KG1 (cell line): ENCODE measurements at places on chromosomes 5 and 9.

- DNase-seq, result no peak
These were observed 120.6 kb downstream of the PRDM9 start for GRCh38 chr5:23627976-23628375.

- no peak for DNase-seq
These were observed 67.8 kb downstream of the JAK2 start for GRCh38 chr9:5052838-5053237.

DNA sequence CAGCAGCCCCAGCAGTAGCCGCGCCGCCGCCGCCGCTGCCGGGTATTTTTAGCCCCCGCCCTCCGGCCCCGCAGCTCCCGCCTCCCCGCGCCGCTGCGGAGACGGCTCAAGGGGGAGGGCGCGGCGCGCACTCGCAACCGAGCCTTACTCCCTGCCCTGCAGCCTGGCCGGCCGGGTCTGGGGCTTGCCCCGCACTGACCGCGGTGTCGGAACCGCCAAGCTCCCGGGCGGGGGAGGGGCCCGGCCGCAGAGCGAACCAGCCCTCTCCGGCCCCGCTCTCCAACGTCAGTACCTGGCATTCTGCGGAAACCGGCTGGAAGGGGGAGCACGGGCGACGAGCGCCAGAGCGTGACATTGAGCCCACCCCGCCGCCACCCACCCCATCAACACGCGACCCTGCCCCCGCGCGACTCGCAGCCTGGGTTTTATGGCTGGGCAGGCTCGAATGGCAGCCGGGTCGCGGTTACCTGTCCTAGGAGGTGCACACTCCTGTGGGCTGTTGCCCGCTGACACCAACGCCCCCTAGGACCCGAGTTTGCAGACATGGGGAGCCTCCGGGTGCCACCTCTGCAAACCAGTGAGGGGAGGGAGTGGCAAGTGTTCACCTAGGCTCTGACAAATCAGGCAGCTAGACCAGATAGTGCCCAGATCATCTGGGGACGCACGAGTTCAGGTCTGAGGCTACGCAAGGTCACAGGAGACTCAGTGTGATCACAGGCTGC is at the start of gene ACSL6:
ACSL6 (minus strand) TSS at position 37 of the 722 bp plus-strand sequence. CDS start 105 bp downstream, outside the sequence.
- DNase-seq, result no peak

GRCh38 chr5:37771203-37771611 is 68.6 kb downstream of the GDNF start:
- no peak for DNase-seq

GRCh38 chr5:35171078-35171477 is 59.2 kb downstream of the PRLR start:
- DNase-seq, result no peak

GRCh38 chr9:37812773-37813379 is 12.3 kb downstream of the DCAF10 start:
- DNase-seq, result no peak

DNA sequence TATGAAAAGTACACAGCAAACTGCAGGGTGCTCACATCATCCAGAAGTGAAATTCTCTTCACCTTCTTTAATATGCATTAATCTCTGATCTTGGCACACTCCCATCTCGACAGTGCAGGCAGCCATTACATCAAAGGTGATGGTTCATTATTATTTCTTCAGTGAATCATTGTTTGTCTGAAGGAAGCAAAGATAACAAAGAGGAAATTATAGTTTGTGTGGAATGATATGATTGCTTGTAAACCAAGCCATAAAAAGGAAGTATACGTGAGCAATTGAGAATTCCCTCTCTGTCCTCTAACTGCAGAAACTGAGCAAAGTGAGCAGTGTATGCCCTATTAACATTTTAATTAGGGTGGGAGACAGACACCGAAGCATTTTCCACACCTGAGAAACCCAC is 171.6 kb upstream of the PPP1R2B start:
- no peak for DNase-seq

- no peak for DNase-seq
These were observed 68.8 kb downstream of the FEM1C start for GRCh38 chr5:115475788-115476187.

- no peak for DNase-seq
These were observed 383.8 kb downstream of the NTRK2 start for GRCh38 chr9:85053206-85053786.

DNA sequence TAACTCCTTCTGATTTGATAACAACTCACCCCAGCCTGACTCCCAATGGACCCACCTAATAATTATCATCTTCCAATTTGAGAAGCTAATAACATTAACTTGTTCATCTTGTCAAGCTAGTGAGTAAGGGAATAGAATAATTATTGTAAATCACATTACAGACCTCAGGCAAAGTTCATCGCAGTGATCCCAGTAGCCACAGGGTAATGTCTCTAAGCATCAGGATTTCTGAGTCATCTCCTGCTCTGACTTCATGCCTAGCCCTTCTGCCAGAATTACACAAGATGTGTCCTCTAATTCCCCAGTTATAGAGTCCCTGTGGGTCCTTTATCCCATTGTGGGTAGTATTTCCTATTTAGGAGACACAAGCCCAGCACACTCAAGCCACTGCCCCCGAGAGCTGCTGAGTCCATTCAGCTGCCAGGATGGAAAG is 365.7 kb downstream of the DEPDC1B start:
- DNase-seq, result no peak

DNA sequence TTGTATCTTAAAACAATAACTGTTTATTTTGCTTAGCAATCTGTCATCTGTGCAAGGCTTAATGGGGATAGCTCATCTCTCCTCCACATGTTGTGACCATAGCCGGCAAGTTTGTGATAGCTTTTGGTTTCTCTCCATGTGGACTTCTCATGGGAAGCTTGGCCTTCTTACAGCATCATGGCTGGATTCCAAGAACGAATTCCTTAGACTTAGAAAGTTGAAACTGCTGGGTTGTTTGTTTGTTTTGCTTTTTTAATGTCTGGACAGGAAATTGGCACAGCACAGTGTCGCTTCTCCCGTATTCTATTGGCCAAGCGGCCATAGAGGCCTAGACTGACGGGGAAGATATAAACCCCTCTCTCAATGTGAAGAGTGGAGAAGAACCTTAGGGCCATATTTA is 61.0 kb upstream of the PRDM9 start:
- no peak for DNase-seq

DNA sequence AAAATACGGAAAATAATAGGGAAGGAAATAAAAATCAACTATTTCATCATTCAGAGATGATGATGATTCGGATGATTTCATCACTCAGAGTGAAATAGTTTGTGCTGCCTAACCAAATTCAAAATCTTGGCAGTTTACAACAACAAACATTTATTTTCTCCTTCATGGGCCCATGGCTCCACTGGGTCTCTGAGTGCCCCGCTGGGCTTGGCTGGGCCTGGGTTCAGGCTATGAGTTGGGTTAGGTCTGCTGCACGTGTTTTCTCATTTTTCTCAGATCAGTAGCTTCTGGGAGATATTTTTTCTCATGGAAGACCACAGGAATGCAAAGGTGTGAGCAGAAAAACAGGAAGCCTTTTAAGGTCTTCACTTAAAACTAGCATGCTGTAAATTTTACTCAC is 24.0 kb upstream of the F2RL1 start:
- DNase-seq, result no peak

- DNase-seq, result no peak
These were observed 150.0 kb downstream of the CDC42SE2 start for GRCh38 chr5:131413605-131414559.

GRCh38 chr9:134219646-134220060 is 55.3 kb upstream of the RNU6ATAC start:
- DNase-seq, result no peak

DNA sequence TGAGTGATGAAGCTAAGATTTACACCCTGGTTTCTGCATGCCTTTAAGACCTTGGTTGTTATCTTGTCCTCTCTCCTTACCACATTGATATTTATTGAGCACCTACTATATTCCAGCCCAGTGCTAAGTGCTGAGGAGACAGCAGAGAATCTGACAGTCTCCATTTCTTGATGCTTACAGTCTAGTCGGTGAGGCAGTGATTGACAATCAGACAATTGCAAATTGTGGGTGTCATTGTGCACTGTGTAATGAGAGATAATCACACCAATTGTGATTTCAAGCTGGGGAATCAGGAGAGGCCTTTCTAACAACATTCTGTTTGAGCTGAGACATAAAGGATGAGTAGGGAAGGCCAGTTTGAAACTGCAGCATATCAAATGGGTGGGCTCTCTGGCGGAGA is 41.7 kb upstream of the PPARGC1B start:
- DNase-seq, result no peak

DNA sequence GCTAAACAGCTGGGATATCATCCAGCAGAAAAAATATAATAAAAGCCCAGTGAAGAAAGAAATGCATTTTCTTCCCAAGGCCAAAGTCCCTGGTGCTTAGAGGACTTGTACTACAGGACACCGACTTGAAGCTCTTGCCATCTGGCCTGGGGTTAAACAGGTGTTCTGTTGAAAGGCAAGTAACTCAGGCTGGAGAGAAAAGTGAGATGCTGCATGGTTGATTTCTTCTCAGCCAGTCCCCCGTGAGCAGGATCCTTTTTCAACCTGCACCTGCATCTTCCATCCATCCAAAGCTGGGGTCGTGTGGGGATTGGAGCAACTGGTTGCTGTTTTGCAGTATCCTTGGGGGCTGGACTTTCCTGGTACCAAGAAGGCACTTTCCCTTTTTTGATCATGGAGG is 146.1 kb upstream of the RPS23 start:
- no peak for DNase-seq
